Activated T-helper 1 cell treated with anti-CD3 and anti-CD28 coated beads, Interleukin-12 subunit alpha, Interleukin-12 subunit beta, Interleukin-2, Interleukin-4 antibody, amounts not matched to agents 30 ng/mL and 10 ng/mL and 1 ng/mL, durations not matched to agents 14 hours and 24 hours and 36 hours (primary cell): ENCODE measurements at places on chromosomes 7 and 10. TPM values are rescaled to one million over a fixed set of nuclear protein-coding genes. Genes with fewer than 3 reads are reported as not detected.

GRCh38 chr7:137990251-137990941, 11.5 kb downstream of the CREB3L2 start:
- H3K27ac ChIP-seq = no peak overlapping the region
- no peaks in the 10 kb centered on the region for H3K27me3 ChIP-seq
- peaks cover 15% of the 10 kb centered on the region for H3K36me3 ChIP-seq

GRCh38 chr10:34491678-34492077, 323.4 kb downstream of the PARD3 start:
- no peak overlapping the region for H3K27ac ChIP-seq
- H3K4me1 ChIP-seq = no peaks in the 10 kb centered on the region
- DNase-seq = no peak
- no peaks in the 10 kb centered on the region for H3K36me3 ChIP-seq
- H3K4me3 ChIP-seq = no peak overlapping the region
- no peaks in the 10 kb centered on the region for H3K27me3 ChIP-seq

The OR2A42 gene
- total RNA-seq = not detected in 2 replicates

DNA sequence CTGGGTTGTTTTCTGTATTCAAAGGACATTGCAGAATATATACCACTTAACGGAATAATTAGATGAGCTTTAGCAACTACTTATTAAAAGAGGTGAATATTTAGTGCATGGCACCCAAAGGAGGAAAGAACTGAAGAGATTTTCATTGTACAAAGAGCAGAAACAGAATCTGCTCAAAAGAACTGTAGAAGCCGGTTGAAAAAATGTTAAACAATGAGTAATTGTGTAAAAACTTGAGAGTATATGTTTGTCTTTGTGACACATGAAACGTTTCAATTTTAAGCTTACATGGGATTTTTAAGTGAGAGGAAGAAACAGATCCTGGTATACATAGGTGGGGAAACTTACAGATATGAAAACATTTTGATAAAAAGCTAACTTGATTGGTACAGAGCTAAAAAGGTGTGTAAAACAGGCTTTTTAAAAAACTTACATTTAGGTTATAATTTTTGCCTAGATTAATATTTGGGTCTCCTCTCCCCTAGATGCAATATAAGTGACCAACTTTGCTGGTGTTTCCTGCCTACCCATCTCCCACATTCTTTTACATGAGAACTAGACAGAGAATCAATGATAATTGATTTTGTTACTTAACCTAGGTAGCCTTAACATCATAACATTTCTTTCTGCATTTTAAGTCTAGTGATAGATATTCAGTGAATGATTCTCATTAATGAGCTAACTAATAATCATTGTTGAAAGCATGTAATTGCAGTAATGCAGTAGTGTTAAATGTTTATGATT, 6.8 kb downstream of the ARL5B start:
- H3K36me3 ChIP-seq = peaks cover 34% of the 10 kb centered on the region
- H3K4me3 ChIP-seq = no peak overlapping the region
- H3K27me3 ChIP-seq = no peaks in the 10 kb centered on the region
- H3K27ac ChIP-seq = no peak overlapping the region
- H3K4me1 ChIP-seq = peaks cover 32% of the 10 kb centered on the region

DNA sequence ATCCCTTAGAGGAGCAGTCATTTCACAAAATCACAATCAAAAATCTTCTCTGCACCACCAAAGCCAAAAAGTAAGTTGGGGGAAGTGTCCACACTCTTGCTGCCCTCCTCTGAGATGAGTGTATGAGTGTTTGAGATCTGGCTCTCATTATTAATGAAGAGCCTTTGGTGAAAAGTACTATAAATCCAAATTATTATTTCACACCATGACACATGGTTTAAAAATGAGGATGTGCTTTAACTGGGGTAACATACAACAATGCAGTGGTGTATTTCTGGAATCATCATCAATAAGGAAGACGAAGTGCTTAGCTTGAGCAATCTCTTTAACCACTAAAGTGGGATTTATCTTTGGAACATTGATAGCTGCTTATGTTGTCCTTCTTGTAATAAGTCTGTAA, 114.2 kb upstream of the ADAM12 start:
- DNase-seq = no peak
- no peaks in the 10 kb centered on the region for H3K36me3 ChIP-seq
- H3K4me3 ChIP-seq = no peak overlapping the region
- no peaks in the 10 kb centered on the region for H3K27me3 ChIP-seq
- no peaks in the 10 kb centered on the region for H3K4me1 ChIP-seq

DNA sequence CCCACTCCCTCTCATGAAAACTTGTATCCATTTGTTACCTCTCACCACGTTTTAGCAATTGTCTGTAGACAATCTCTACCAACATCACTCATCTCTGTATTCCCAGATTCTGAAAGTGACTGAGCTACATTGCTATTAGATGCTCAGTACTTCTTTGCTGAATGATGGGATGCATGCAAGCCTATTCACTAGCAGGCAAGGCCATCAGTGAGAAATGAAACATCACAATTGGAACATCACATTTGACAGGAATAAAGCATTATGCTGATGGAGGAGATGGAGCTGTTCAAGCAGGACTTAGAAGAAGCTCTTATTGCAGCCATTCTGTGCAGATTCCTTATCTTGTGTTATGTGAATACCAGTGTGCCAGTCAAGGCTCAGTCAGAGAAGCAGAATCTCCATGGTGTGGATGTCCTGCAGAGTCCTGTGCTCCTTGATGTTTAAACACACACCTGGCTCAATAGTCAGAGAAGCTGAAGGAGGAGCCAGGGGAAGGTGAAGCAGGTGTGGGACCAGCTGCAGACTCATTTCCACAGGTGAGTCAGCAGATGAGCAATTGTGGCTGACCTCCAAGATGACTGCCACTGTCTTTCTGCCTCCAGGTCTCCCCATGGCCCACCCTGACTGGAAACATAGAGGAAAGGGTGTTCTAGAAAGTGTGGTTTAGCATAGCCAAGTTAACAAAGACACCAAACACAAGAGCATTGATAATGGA, 965.5 kb downstream of the GRID1 start:
- no peaks in the 10 kb centered on the region for H3K4me1 ChIP-seq
- no peak overlapping the region for H3K27ac ChIP-seq
- H3K4me3 ChIP-seq = no peak overlapping the region
- no peaks in the 10 kb centered on the region for H3K36me3 ChIP-seq
- no peaks in the 10 kb centered on the region for H3K27me3 ChIP-seq

The OPALIN gene
- not detected in 2 replicates for total RNA-seq
